Activated CD4-positive, alpha-beta T cell treated with anti-CD3 and anti-CD28 coated beads, Interleukin-2, amount 50 U/mL, for 24 hours (primary cell): ENCODE measurements at places on chromosomes 2 and 18.
A peak's percentile ranks its signal among the peaks of the same experiment; 100 is the strongest.

- DNase-seq = no peak
Measured at GRCh38 chr18:3384664-3385563, 65.1 kb upstream of the TGIF1 start.

DNA sequence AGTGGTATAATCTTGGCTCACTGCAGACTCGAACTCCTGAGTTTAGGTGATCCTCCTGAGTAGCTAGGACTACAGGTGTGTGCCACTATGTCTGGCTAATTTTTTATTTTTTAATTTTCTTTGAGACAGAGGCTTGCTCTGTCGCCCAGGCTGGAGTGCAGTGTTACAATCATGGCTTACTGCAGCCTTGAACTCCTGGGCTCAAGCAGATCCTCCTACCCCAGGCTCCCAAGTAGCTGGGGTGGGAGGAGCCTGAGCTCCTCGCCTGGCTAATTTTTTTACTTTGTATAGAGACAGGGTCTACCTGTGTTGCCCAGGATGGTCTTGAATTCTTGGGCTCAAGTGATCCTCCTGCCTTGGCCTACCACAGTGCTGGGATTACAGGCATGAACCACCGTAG lies 62.5 kb downstream of the BABAM2 start:
- no peak for DNase-seq

GRCh38 chr18:23618862-23619387 lies 32.6 kb upstream of the NPC1 start:
- no peak for DNase-seq

DNA sequence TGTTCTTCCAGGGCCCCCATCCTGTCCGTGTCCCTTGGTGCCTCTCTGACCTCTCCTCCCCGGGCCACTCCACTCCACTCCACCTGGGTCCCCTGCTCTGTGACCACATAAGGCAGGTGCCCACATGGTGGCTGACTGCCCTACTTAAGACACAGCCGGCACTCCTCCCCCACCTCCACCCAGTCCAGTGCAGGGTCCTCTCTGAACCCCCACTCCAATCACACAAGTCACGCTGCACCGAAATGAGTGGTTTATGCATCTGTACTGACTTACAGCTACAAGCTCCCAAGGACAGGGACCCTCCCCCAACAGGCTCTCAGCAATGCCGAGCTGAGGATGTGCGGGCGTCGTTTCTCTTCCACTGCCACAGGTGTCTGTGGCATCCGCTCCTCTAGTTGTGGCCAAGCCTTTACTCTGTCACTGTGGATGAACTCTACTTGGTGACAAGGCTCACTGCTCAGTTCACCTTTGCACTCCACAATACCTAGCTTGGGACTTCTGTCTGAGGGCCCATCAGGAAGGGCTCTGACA lies 48.3 kb downstream of the TFCP2L1 start:
- no peak for DNase-seq

DNA sequence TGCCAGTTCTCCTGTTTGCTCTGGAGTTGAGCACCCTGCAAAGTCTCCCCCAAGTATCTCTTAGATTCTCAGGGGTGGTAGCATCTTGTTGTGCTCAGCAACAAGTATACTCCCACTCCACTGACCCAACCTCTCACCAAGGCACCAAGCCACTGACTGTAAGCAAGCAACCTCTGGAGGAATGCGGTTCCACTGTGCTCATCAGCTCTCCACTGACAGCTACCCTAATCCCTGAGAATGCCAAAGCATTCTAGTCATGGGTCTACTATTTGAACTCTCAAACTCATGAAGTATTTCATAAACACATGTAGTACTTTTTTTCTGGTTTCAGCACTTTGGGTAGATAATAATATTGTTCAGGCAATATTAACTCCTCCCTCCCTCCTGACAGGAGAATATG lies 170.0 kb downstream of the EPHA4 start:
- DNase-seq = no peak

DNA sequence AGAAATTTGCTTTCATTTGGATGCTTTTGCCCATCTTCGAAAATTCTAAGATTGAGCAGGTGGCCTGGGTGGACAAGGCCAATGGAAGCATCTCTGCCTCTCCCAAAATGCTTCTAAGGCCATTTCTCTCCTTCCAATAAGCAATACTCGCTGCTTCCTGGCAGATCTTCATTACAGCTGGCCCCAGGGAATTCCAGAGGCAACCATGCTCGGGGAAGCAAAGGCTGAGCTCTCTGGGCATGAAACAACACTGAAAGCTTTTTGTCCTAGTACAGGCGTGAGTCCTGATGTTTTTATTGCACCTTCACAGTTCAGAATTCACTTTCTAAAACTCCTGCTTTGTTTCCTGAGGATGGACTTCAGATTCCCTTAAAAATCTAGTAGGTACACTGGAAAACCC lies 11.8 kb upstream of the NEDD4L start:
- no peak for DNase-seq

- no peak for DNase-seq
Measured at GRCh38 chr2:176160986-176161824, 4.1 kb downstream of the HOXD3 start.

GRCh38 chr2:42102024-42102590 lies 54.3 kb downstream of the PKDCC start:
- peak; percentile 73 for DNase-seq

DNA sequence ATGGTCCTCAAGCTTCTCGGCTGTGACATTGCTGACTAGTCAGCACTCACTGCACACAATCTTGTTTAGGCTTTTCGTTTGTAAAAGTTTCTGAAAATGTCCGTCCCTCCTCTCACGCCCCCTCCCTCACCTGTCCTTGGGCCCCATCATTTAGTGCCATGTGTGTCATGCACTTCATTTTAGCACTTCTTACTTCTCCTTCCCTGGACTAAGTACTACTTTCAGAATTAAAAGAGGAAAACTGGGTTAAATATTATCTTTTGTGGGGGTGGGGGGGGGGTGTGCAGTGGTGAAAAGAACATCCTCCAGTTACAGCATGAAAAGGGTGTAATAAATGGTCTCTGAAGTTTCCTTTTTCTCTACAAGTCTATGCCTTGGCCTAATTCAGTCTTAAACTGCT lies 182.0 kb upstream of the SP5 start:
- DNase-seq = no peak

DNA sequence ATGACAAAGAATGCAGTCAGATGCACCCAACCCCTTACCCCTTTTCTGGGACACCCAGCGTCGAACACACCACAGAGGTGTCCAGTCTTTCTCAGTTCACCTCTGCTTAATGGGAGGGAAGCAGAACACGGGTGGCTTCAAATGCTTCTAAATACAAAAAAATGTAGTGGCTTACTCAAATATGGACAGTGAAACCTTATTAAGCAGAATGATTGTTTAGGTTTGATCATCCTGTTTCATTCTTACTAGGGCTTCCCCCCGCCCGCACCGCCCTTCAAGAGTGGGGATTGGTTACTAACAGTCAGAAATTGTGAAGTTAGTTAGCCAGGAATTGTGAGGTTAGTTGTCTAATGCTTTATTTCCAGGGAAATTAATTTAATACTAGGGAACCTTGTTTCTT lies 21.6 kb downstream of the ATG16L1 start:
- no peak for DNase-seq

DNA sequence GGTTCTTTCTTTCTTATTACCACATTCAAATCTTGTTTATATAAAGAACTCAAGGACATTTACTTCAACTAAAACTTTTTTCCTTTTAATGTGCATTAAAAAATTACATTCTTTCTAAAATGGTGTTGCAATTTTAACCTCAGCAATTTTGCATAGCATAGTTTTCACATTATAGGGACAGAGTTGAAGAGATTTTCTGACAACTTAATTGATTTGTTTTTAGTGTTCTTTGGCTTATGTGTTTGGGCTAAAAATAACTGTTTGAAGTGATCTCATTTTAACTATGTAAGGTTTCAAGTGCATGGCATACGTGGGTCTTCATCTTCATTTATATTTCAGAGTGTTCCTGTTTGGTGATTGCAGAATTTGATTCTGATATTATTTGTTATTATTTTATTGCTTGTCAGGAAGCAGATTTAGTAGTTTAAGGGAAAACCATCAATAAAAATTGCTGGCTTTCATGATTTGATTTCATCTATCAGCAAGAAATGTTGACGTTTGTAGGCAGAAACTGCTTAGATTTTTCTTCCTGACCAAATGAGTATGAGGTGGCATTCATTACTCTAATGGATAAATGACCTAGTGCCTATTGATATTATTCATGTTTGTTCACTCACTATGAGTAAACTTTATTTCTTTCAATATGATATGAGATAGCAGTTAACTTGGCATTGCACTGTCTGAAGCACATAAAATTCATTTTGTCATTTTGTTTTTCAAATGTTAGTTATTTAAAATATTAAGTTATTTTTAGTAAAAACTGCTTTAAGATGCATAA lies 398.4 kb downstream of the NUP35 start:
- no peak for DNase-seq
